ENCODE measurements at places on chromosomes 4 and X. TPM values are rescaled to one million over a fixed set of nuclear protein-coding genes. Genes with fewer than 3 reads are reported as not detected.

The TXK gene
- not detected for total RNA-seq

The ESX1 gene
- total RNA-seq, result not detected

The RTL3 gene
- total RNA-seq, result not detected

The DOK7 gene
- 2.8 TPM for total RNA-seq

The SPACA5 gene
- not detected for total RNA-seq

The ADAM29 gene
- total RNA-seq, result not detected

The FAM47A gene
- total RNA-seq, result not detected

The SGCB gene
- 5.5 TPM for total RNA-seq

The KCTD8 gene
- 0.12 TPM for total RNA-seq

The KLHL13 gene
- total RNA-seq, result not detected

The MAGEA12 gene
- total RNA-seq, result not detected

The CT45A10 gene
- total RNA-seq, result not detected

The RBM46 gene
- not detected for total RNA-seq

The AKAP14 gene
- not detected for total RNA-seq

The GLRB gene
- 5.1 TPM for total RNA-seq

The CDKL5 gene
- not detected for total RNA-seq

The DMRTC1 gene
- not detected for total RNA-seq

The CYP2U1 gene
- total RNA-seq, result 2.7 TPM

The DGAT2L6 gene
- total RNA-seq, result not detected

The TMEM144 gene
- 9.8 TPM for total RNA-seq

The TCEAL1 gene
- 9.8 TPM for total RNA-seq

The LGI2 gene
- not detected for total RNA-seq

The ZNF732 gene
- total RNA-seq, result 0.55 TPM

The STK26 gene
- total RNA-seq, result 3.1 TPM

The ADGRG4 gene
- total RNA-seq, result not detected

The CCDC158 gene
- total RNA-seq, result not detected

The FGD1 gene
- 31.5 TPM for total RNA-seq

The CFAP299 gene
- total RNA-seq, result 0.55 TPM

The PAGE2B gene
- not detected for total RNA-seq

The SASH3 gene
- total RNA-seq, result not detected

The FGF13 gene
- not detected for total RNA-seq

The TIGD2 gene
- 29.4 TPM for total RNA-seq

The SSX1 gene
- not detected for total RNA-seq

The VEGFD gene
- total RNA-seq, result not detected
